Stimulated activated CD4-positive, alpha-beta T cell treated with anti-CD3 and anti-CD28 coated beads, Interleukin-15, amount 100 ng/mL, for 24 hours (primary cell): ENCODE measurements at places on chromosomes 12 and 14.
A peak's percentile ranks its signal among the peaks of the same experiment; 100 is the strongest.

DNA sequence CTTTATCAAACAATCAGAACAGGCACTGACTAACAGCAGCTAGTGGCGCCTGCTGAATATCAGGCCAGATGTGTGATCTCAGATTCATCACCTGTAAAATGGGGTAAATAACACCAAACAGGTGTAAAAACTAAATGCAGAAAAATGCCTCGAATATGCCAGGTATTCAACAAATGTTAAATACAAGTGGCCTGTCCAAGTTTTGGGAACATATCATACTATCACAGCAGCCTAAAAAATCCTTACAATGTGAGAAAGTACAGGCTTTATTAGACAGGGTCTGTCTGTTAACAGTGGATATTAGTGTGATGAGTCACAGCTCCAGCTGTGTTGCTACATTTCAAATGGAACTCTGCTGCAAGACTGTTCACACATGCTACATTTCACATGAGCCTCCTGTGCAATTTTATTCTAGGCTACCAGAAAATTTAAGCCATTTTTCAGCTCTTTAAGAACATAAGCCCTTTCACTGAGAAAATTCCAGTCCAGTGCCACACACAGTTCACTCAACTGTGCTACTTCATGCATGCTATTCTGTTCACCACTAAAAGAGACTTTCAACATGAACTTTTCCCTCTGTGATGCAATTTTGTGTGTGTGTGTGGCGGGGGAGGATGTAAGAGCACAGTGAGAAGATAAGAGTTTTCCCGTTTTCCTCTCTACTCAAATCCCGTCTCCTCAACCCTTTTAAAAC, 56.7 kb downstream of the MSRB3 start:
- DNase-seq = no peak

GRCh38 chr14:76814726-76815645, 2.3 kb upstream of the ANGEL1 start:
- DNase-seq = no peak

DNA sequence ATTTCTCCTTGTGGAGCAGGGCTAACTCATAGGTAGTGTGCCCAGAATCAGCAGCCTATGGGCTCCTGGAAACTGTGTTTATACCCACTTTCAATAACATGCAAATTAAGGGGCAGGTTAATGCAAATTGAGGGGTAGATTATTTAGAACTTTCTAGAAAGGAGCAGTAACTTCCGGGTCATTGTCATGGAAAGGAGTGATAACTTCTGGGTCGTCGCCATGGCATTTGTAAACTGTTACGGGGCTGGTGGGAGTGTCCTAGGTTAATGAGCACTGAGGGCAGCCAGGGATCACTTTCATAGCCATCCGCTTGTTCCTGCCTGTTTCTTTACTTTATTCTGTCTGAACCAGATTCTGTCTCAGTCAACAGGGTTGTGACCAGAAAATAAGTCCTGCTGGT, 143.3 kb upstream of the RFLNA start:
- DNase-seq = no peak

GRCh38 chr12:52903285-52903854, 1.5 kb downstream of the KRT8 start:
- DNase-seq = peak; percentile 74

DNA sequence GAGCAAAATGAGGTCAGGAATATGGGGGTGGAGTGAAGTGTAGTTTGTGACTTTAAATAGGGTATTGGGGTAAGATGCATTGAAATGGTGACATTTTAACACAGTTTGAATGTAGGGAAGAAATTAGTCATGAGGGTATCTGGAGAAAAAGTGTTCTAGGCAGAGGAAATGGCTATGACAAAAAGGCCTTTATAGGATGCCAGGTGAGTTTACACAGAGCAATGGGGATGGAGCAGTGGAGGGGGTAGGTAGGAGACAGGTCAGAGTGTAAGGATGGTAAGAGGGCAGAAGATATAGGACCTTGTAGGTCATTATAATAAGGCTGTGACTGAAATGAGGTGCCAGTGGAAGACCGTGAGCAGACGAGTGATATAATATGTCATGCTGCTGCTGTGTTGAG, 30.4 kb downstream of the HEATR5A start:
- no peak for DNase-seq

DNA sequence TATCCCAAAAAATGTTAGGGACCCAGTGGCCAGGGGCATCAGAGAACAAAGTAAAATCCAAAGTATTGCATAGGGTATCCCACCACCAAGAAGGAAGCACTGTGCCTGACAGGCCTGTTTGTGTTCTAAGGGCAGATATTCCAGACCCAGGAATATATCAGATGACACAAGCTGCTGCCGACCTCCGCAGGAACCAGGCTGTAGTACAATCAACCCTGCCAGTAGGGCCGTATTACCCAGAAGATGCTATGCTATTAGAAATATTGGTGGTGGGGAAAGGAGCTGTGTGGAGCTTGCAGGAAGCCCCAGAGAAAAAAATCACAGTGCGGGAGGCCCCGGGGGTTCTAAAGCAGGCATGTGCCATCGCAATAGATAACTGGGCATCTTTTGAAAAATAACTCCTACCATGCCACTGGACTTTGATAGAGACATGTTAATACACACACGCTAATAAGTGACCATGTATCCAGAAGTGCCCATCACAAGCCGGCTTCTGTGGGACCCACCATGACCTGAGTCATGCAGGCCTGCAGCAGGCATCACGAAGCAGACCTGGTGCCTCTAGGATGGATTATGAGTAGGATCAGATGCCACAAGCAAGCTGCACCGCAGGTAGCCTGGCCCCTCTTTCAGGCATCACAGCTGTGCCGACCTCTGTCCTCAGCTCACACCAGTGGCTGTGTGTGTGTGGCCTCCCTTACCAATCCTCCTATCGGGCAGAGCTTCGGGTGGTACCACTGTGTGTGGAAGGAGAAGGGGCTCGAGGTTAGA, 242.7 kb downstream of the BCL11B start:
- DNase-seq = no peak

- DNase-seq = no peak
These were observed 1.4 kb downstream of the TMTC2 start for GRCh38 chr12:82688035-82688501.

DNA sequence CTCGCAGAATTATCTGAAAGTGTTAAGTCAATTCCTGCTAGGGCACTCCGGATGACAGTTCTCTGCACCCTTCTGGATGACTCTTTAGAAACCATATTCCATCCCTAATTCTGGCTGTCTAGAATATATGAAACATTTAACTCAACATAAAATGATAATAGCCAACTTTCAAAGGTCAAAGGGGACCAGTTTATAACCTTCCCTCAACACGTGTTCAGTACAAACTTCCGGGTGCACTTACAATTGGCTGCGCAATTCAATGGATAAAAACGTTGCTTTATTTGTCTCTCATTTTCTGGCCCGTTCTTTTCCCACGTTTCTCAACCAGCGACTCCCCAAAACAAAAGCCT, 1.3 kb downstream of the SBNO1 start:
- DNase-seq = no peak

GRCh38 chr12:94620621-94621020, 29.7 kb downstream of the TMCC3 start:
- no peak for DNase-seq

GRCh38 chr12:57047981-57048380, 1.9 kb downstream of the MYO1A start:
- no peak for DNase-seq

- no peak for DNase-seq
These were observed 63.4 kb upstream of the FBRSL1 start for GRCh38 chr12:132426349-132427173.

GRCh38 chr12:47110011-47110541, 30.3 kb upstream of the AMIGO2 start:
- DNase-seq = no peak

GRCh38 chr14:30573226-30573814, 14.4 kb downstream of the G2E3 start:
- DNase-seq = no peak

GRCh38 chr12:45429831-45430230, 213.9 kb downstream of the ANO6 start:
- no peak for DNase-seq

- peak; percentile 68 for DNase-seq
These were observed 3.7 kb upstream of the NECAP1 start for GRCh38 chr12:8078398-8078797.

- DNase-seq = no peak
These were observed 856.6 kb upstream of the MGAT4C start for GRCh38 chr12:87112571-87113345.

GRCh38 chr14:88324930-88325329, 1.9 kb upstream of the KCNK10 start:
- DNase-seq = no peak

GRCh38 chr12:50913224-50913623, 39.1 kb upstream of the HIGD1C start:
- DNase-seq = no peak

- no peak for DNase-seq
These were observed 54.8 kb downstream of the GOLGA5 start for GRCh38 chr14:92848887-92849286.

- no peak for DNase-seq
These were observed 213.2 kb downstream of the C12orf50 start for GRCh38 chr12:87815771-87816585.

DNA sequence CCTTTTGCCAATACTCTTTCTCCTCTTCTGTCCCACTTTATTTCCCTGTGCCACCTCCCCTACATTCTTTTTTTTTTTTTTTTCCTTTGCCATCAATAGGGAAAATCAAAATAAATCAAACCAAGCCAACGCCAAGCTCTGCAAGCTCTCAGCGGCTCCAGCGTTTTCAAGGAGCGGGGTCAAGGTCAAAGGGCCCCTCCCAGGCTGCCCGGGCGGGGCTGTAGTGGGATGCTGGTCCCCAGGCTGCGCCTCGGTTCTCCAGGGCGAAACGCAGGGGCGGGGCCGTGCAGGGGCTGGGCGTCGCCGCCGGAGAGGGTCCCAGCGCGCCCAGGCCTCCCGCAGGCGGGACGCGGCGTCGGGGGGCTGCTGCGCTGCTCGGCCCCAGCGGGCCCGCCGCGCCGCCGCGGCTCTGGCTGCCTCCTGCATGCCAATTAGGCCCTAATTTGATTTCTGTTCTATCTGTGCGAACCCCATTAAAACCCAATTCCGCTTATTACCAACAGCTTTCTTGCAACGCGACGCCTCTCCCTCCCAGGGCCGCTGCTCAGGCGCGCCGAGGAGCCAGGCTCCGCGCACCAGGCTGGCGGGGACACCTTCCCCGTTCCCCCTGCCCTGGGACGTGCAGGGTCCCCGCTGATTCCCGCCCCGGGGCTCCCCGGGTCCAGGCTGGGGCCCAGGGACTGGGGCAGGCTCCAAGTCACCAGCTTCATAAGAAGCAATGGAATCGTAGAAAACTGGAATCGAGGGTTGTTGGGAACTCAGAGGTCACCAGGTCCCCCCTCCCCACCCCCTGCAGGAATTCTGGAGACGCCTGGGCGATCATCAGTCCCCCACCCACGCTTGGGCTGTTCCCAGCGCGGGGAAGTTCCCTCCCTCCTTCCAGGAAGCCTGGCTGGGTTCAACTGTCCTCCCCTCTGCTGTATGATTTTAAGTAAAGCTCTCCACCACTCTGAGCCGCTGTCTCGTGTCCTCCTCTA, 50.7 kb upstream of the MAP1LC3B2 start:
- DNase-seq = peak; percentile 61
